Effector CD8-positive, alpha-beta T cell (primary cell): ENCODE measurements at places on chromosomes 5 and 9.

DNA sequence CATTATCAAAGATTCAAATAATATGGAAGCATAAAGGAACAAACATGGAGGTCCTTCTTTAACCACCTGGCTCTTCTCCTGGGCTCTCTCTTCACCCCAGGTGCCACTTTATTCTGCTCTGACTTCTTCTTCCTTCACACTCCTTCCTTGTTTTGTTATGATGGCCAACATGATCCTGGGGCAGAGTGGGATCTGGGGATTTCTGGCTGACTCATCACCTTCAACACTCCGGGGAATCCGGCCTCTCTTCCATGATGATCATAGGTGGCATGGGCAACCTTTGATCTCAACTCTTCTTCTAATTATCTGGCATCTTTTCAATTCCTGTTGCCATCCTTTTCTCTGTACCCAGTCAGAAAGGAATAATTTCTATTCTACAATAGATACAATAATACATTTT, 62.1 kb upstream of the TRPC7 start:
- DNase-seq: no peak

DNA sequence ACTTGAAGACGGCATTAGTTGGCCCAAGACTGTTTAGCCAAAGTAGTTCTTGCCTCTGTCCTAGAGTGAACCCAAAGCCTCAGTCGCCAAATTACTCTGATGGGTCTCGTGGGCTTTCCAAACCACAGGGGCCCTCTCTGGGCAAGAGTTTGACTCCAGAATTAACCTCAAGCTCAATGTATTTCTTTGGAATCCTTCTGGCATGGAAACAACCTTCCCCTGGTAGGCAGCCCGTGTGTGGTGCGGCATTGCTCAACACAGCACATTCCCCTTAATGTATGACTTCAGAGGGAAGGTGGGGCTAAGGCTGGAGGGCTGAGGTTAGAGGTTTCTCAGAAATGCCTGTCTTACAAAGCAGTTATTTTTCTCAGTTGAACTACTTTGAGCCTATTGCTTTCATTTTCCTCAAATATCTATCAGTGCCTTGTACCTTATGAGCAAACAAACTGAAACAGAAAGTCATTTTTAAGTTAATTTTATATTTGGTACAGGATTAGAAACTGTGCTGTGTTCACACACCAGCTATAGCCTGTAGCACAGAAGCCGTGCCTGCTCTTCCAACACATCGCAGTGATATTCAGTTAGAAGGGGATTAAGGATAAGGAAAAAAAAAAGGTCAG, 123.9 kb upstream of the HAPLN1 start:
- DNase-seq: no peak

GRCh38 chr5:142794537-142794936, 24.4 kb downstream of the ARHGAP26 start:
- no peak for DNase-seq

DNA sequence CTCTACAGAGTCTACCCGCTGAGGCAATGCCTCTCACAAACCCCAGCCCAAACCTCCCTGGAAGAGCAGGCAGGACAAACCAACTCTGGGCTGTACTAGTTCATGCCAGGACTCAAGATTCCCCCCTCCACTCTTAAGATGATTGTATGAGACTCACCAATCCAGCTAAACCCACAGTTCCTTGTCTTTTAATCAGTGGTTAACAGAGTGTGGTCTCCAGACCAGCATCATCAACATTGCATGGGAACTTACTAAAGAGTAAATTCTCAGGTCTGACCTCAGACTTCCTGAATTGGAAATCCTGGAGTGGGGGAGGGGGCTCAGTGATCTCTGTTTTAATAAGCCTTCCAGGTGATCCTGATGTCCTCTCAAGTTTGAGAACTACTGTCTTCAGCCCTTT, 240.9 kb downstream of the GAS1 start:
- DNase-seq: no peak

- DNase-seq: no peak
Observed at GRCh38 chr5:74623748-74624408, 16.6 kb downstream of the ENC1 start.
